Activated CD8-positive, alpha-beta memory T cell treated with anti-CD3 and anti-CD28 coated beads for 48 hours (primary cell): ENCODE measurements at places on chromosomes 3 and 15.

GRCh38 chr3:23797491-23797890 lies 8.3 kb upstream of the UBE2E1 start:
- no peak for DNase-seq

- DNase-seq, result no peak
These were observed 346.2 kb downstream of the NTRK3 start for GRCh38 chr15:87910301-87910700.

GRCh38 chr3:13268961-13269441 lies 151.1 kb downstream of the NUP210 start:
- no peak for DNase-seq

DNA sequence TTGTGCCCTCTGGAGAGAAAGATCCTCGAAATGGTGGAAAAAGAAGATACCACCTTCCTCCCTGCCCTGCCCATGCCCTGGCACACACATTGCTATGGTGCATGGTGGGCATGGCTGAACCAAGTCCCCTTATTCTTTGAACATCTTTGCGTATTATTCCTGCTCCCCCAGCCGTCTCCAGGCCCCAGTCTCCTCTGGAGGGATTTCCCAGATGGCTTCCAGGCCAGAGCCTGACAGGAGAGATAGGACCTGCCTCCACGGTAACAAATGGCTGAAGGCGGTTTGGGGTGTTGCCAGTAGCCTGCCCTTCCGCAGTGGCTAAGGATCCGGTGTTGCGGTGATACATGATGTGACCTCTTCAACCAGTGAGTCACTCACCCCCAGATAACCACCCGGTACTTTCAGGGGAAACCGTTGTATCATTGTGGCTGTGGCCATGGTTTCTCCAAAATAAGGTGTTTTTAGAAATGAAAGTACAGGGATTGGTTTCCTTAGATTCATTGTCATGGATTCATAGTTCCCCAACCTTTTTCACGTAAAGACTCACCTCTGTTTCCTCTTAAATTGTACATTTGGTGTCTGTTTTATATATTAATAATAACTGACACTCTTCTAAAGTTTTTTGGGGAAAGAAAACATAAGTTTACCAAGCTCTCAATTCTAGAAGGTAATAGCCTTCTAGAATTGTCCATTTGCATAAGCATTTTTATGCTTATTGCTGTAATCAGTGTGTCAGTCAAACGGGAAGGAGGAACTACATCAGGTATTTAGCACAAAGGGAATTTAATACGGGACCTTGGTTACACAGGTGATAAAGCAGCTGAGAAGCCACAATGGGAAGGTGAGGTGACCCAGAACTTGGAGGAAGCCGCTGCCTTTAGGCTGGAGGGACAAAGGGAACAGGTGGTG lies 25.9 kb downstream of the SMAD3 start:
- no peak for DNase-seq

GRCh38 chr3:14698601-14699244 lies 23.8 kb downstream of the C3orf20 start:
- DNase-seq, result no peak

DNA sequence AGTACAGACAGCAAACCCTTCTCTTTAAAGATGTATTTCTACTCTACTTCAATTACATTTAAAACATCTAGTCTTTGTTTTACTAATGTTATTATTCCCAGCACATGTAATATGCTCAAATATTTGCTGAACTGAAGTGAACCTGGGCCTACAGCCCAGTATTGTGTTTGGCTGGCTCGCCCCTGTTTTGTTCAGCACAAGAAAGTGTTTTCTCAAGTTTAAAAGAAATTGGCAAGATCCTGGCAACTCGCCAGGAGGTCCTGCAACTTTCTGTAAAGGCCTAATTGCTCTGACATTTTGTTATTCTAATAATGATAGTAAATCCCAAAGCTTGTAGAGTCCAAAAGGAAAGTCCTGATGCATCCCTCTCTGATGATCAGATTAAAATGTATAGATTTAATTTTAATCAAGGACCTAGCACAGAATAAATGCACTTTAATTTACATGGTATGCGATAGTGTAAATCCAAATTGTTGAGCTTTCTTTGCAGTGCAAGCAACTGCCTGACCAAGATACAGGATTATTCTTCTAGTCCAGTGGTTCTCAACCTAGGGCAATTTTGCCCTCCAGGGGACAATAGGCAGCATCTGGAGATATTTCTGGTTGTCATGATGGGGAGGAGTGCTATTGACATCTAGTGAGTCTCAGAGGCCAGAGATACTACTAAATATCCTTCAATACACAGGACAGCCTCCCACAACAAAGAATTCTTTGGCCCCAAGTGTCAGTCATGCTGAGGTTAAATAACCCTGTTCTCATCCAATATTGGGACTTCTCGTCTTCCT lies 35.7 kb upstream of the TMOD3 start:
- DNase-seq, result no peak
